IMR-90 (cell line): ENCODE measurements at places on chromosomes 13 and 19. TPM values are rescaled to one million over a fixed set of nuclear protein-coding genes. Genes with fewer than 3 reads are reported as not detected.

Gene ZNF211
- 9.2 and 13.1 TPM in 2 replicates for total RNA-seq

Gene SULT2A1
- total RNA-seq: not detected in 2 replicates

Gene CPB2
- total RNA-seq: not detected in 2 replicates

Gene IRS2
- total RNA-seq: 0.36 and 0.83 TPM in 2 replicates

Gene TUBB4A
- total RNA-seq: not detected in 2 replicates

Gene TLE6
- under 0.01 and 0.28 TPM in 2 replicates for total RNA-seq

Gene ZNF729
- total RNA-seq: not detected in 2 replicates

Gene STAP2
- total RNA-seq: 1.3 and 1.4 TPM in 2 replicates

Gene MATK
- total RNA-seq: not detected in 2 replicates

Gene FPR2
- not detected in 2 replicates for total RNA-seq

Gene ZNF93
- 8.9 and 10.6 TPM in 2 replicates for total RNA-seq

Gene CD70
- not detected in 2 replicates for total RNA-seq

Gene HIF3A
- not detected in 2 replicates for total RNA-seq

Gene PROZ
- total RNA-seq: not detected in 2 replicates

Gene EID2
- total RNA-seq: 5.7 and 6.9 TPM in 2 replicates

Gene UPK1A
- total RNA-seq: not detected in 2 replicates

Gene RLN3
- not detected in 2 replicates for total RNA-seq

Gene LCP1
- not detected in 2 replicates for total RNA-seq

Gene ERICH4
- not detected in 2 replicates for total RNA-seq

Gene THSD1
- 14.7 and 19.0 TPM in 2 replicates for total RNA-seq

Gene SLC5A5
- total RNA-seq: not detected in 2 replicates

Gene SHD
- total RNA-seq: not detected in 2 replicates

Gene F10
- 7.2 and 9.1 TPM in 2 replicates for total RNA-seq

Gene CASP14
- not detected in 2 replicates for total RNA-seq

Gene CYP2B6
- total RNA-seq: not detected in 2 replicates
